Esophagus mucosa (tissue), 1 donor: ENCODE measurements at places on chromosomes 7 and 10. TPM values are rescaled to one million over a fixed set of nuclear protein-coding genes. Genes with fewer than 3 reads are reported as not detected.

GRCh38 chr7:51123322-51124019 lies 193.1 kb downstream of the COBL start:
- ATAC-seq: peak; percentile 100

GRCh38 chr7:1494447-1494846 lies 9.7 kb downstream of the INTS1 start:
- no peak for ATAC-seq

Gene MMD2
- not detected for total RNA-seq

Gene GLI3
- 15.0 TPM for total RNA-seq

Gene AVL9
- 24.9 TPM for total RNA-seq

Gene IKZF1
- total RNA-seq: 2.1 TPM
